Endothelial cell of umbilical vein (primary cell): ENCODE measurements at places on chromosomes 6 and 20. TPM values are rescaled to one million over a fixed set of nuclear protein-coding genes. Genes with fewer than 3 reads are reported as not detected.

TOX2 gene
- total RNA-seq = 18.6 and 25.7 TPM in 2 replicates

DUSP15 gene
- 0.62 TPM in 1 of 2 replicates, not detected in the other for total RNA-seq

NKX2-2 gene
- total RNA-seq = not detected in 2 replicates

TRMT11 gene
- total RNA-seq = 10.7 and 11.3 TPM in 2 replicates

DNA sequence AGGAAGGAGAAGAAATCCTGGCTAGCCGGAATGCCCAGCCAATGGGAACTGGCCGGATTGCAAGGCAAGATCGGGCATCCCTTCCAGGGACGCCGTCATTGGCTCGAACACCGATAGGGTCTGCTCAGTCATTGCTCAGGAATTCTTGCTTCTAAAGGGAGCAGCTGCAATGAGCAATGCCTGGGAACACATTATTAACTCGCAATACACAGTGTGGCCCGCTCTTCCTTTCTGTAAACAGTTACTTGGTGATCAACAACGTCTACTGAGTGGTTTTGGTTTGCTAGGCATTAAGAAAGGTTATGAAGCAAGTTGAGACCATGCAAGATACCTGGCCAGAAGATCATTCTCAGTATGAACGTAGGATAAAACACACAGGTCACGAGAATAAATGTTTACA lies 165.4 kb upstream of the CITED2 start:
- DNase-seq = peak; percentile 13

GRCh38 chr6:56663344-56663743 lies 20.7 kb upstream of the DST start:
- DNase-seq = no peak

GRCh38 chr6:146590492-146590891 lies 8.3 kb upstream of the ADGB start:
- no peak for DNase-seq

DNA sequence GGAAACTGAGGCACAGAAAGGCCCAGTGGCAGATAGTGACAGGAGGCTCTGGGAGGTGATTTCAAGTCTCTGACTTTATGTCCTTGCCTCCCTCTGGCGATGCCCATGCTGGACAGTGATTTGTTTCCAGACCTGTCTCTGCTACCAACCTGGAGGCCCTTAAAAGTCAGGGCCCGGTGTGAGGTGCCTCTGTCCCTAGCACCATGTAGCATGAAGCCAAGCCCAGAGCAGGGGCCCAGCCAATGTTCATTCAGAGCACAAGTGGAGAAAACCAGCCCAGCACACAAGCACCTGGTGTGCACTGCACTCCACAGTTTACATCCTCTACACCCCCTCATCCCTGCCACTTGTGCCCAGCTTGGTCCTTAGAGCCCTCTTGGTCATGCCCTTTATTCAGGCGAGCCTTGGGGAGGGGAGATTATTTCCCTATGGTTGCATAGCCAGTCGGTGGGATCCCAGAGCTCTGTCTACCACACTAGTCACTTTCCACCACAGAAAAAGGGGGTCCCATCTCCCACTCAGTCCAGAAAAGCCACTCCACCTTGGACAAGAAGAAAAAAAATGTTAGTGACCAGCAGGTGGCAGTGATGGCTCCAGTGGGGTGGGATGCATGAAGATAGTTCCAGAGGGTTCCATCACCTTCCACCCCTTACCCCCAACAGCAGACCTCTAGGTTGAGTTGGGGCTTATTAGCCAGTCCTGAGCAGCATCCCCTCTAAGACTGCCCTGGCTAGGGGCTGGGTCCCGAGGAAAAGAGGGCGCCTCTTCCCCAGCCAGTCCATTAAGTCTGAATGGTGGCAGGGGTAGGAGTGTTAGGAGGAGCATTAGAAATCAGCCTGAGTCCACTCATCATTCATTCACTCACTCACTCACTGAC lies 30.9 kb downstream of the KIAA1755 start:
- DNase-seq = peak; percentile 46

DNA sequence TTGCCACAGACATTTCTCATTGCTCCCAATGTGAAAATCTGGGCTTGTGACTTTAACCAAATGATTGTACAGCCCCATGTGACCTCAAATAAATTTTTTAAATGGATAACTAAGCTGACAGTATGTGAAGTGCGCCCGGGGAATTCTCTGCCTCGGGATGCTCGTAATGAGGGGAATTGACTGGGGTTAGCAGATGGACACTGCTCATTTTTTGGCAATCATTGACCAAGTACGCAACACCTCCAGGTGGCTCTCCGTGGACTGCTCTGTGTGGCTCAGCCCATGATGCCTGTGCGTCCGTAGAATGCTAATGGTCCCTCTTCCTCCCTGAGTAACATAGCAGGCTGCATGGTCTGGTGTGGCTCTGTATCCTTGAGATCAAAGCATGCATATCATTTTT lies 42.4 kb downstream of the FARS2 start:
- no peak for DNase-seq

DNA sequence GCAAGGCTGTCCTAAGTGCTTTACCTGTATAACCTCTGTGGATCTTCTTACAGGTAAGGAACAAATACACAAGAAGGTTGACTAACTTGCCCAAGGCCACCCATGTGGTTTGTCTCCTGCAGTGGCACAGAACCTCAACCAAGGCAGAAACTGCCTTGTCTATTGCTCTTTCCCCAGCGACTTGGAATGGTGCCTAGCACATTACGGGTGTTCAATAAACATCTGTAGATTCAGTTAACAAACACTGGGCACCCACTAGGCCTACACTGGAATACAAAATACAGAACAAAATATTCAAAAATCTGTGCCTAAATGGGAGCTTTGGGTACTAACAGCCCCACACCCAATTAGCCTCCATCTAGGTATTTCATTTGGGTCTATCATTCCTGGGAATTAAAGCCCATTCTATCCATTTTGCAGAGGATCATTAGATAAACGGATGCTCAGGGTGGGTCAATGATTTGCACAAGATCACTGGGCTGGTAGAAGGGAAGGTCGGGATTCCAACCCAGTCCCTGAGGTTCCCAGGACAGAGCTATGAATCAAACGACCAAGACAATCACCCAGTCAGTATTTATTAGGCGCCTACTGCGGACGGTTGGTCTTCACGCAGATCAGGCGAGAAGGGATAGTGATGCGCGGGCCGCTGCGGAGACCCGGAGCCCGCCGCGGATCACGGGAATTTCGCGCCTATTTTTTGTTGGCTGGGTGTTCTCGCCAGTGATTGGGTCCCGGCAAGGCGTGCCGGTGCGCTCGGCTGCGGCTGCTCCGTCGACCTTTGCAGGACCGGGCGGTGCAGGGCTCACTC lies at the start of gene STK35:
TSS of gene STK35 (plus strand) at position 771 of the 808 bp plus-strand sequence. CDS start 55 bp downstream, outside the sequence.
- DNase-seq = no peak

GRCh38 chr6:29702519-29703103 lies 20.6 kb upstream of the HLA-F start:
- DNase-seq = peak; percentile 48

- peak; percentile 94 for DNase-seq
Observed at GRCh38 chr20:14984768-14985622, 647.6 kb upstream of the FLRT3 start.

GRCh38 chr6:151007076-151007475 lies 141.6 kb downstream of the MTHFD1L start:
- DNase-seq = no peak

DNA sequence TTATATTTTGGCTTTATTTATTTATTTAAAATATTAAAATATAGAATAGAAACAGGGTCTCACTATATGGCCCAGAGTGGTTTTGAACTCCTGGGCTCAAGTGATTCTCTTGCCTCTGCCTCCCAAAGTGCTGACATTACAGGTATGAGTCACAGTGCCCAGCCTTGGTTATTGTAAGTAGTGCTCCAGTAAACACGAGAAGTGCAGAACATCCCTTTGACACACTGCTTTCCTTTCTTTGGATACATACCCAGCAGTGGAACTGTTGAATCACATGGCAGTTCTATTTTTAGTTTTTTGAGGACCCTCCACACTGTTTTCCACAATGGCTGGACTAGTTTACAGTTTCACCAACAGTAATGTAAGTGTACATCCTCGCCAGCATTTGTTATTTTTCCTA lies 203.9 kb downstream of the PHF3 start:
- DNase-seq = no peak

DNA sequence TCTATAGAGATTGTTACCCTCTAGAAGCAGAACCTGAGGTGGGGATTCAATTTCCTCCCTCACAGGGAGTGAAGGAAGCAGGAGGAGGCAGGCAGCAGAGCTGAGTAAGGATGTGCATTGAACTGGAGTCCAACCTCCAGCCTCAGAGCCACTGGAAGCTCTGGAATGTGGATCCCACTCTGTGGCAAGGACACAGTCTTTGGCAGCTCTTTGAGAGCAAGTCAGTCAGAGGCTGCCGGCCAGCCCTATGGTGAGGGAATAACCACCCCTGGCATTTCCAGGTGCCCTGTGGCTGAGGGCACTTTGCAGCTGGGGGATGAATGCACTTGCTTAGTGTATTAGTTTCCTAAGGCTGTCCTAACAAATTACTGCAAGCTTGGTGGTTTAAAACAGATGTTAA lies 37.2 kb downstream of the EBF4 start:
- no peak for DNase-seq

- no peak for DNase-seq
Observed at GRCh38 chr6:139588734-139589593, 214.5 kb upstream of the CITED2 start.

- no peak for DNase-seq
Observed at GRCh38 chr6:28458568-28458967, 15.3 kb upstream of the ZSCAN23 start.
